Stimulated activated CD4-positive, alpha-beta T cell treated with anti-CD3 and anti-CD28 coated beads, TNF-alpha, amount 100 ng/mL, for 48 hours (primary cell): ENCODE measurements at places on chromosomes 6 and 20.

- no peak for DNase-seq
Observed at GRCh38 chr6:136016228-136017225, 165.0 kb downstream of the PDE7B start.

GRCh38 chr6:41451039-41451438 lies 95.1 kb upstream of the FOXP4 start:
- no peak for DNase-seq

- no peak for DNase-seq
Observed at GRCh38 chr6:111837641-111838500, 35.4 kb downstream of the FYN start.

GRCh38 chr6:53333439-53334408 lies 15.0 kb downstream of the ELOVL5 start:
- DNase-seq, result no peak

DNA sequence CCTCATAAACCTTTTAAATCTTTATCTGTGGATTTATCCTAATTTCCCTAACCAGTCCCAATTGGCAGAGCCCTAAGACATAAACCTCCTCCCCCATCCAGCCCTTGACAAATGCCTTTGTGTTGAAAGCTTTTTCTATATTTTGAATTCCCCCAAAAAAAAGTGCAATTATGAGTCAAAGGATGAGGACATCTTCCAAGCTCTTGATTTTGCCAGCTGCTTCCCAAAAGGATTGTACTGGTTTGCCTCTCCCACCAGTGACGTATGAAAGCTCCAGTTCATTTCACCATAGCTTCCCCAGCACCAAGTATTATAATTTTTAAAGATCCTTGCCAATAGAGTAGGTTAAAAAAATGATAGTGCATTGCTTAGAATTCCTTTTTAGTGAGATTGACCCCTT lies 38.9 kb downstream of the SIRPA start:
- no peak for DNase-seq

- DNase-seq, result no peak
Observed at GRCh38 chr6:155449450-155450239, 6.0 kb downstream of the NOX3 start.

DNA sequence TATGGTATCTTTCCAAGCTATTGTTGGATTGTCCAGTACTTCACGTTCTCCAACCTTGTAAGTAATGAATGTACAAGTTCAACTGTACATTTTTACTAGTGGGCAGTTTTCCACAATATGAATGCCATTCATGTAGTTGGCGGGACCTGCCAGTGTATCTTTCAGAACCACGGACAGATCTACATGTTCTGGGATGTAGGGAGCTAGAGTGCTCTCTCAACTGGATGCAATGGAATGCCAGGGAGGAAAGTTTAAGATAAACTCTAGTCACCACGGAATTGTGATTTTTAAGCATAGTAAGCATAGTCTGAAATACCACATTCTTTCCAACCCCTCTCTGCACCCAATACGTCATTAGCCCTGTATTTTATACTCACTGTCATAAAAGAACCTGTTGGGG lies 21.5 kb upstream of the HLA-C start:
- DNase-seq, result no peak

GRCh38 chr6:80942911-80943310 lies 809.6 kb downstream of the TENT5A start:
- no peak for DNase-seq

DNA sequence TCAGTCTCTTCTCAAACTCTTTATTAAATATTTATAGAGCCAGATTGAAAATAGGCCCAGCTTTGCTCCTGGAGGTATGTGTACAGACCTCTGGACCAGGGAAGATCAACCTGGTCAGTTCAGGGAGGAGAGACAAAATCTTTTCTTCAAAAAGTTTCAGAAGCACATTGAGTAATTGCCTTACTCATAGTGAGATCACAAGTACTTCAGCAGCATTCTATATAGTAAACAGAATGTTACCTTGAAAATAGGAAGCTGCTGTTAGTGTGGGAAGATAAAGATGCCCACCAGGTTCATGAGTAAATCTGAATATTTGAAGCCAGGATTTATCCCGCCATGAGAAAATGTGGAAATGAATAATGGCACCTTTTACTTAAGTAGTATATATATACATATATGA lies 665.9 kb upstream of the CITED2 start:
- DNase-seq, result no peak

DNA sequence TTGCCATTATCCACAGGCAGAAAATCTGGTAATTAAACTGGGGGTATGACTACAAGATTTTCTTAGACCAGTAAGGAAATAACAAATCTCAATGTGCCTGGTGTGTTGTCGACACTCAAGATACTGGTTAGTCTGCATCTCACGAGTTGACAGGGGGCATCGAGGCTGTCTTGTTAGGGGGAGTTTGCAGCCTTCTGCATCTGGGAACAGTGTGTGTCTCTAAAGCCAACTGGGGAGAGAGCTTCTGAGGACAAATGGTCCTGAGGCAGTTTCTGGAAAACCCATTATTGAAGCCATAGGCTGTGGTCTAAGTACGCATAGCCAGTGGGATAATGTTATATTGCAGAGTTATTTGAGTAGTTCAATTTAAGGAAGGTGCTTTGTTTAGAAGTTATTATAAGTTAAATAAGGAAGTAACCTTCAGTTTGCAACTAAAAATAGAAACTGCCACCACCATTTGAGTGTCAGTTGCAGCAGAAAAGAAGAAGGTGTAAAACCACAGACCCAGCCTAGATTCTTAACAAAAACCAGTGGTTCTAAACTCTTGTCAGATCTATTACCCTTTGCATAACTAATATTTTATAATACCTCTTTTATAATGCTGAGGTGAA lies 15.4 kb upstream of the MAPK13 start:
- no peak for DNase-seq

GRCh38 chr6:54053881-54054391 lies 57.3 kb upstream of the MLIP start:
- no peak for DNase-seq

GRCh38 chr20:63980317-63980805 lies 571 bp upstream of the PRPF6 start:
- DNase-seq, result no peak

DNA sequence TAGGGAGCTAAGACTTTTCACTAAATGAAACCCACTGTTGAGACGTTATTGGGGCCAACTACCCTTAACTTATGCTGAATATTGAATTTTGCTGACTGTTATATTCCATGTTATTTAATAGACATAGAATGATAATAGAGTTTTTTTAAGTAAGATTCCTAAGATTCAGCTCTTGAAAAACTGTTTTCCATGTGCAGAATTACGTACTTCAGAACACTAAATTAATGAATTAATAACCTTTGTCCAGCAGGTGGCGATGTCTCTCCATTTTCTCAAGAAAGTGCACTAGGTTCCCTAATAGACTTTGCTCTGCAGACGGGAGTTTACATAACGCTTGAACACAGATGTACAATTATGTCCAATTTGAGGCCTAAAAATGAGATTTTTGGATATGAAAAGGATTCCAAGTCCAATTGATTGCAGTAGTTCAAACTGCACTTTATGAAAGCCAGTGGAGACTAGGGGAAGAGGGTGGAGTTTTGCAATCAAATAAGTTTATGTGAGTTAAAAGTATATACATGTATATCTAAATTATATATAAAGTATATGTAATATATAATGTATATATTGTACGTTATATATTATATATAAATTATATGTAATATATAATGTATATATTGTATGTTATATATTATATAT lies 282.1 kb downstream of the UST start:
- DNase-seq, result peak; percentile 55

DNA sequence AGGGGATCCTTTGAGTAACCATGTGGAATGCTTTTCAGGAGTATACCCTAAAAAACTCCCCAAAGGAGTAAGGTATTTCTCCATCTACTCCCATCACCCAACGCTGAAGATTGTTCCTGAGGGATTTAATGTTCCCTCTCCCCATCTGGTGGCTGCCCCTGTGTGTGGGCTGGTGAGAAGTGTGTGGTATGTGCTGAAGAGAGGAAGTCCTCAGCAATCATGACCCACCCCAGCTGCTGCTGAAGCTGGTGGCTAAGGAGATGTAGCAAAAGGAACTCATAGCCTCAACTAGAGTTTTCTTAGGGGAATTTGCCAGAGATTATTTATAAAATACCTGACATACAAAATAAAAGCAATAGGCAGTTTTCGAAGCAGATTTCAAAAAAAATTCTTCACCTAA lies 114.3 kb upstream of the JAG1 start:
- no peak for DNase-seq

DNA sequence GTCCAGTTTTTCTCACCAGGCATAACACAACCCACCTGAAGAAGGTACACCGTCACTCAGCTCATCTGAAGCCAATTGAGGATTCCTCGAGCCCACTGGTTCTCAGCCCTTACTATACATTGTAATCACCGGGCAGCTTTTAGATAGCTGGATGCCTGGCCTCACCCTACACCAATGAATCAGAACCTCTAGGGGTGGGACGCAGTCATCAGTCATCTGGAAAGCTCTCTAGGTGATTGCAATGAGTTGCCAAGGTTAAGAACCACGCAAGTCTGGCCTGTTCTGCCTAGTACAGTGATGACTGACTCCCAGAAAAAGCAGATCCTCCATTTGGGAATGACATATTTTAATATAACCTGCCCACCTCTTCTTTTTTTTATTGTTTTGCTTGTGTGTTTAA lies 41.1 kb downstream of the MC3R start:
- no peak for DNase-seq

GRCh38 chr6:27280540-27281000 lies 31.5 kb downstream of the POM121L2 start:
- no peak for DNase-seq

GRCh38 chr6:138518054-138518453 lies 18.8 kb upstream of the NHSL1 start:
- DNase-seq, result no peak

DNA sequence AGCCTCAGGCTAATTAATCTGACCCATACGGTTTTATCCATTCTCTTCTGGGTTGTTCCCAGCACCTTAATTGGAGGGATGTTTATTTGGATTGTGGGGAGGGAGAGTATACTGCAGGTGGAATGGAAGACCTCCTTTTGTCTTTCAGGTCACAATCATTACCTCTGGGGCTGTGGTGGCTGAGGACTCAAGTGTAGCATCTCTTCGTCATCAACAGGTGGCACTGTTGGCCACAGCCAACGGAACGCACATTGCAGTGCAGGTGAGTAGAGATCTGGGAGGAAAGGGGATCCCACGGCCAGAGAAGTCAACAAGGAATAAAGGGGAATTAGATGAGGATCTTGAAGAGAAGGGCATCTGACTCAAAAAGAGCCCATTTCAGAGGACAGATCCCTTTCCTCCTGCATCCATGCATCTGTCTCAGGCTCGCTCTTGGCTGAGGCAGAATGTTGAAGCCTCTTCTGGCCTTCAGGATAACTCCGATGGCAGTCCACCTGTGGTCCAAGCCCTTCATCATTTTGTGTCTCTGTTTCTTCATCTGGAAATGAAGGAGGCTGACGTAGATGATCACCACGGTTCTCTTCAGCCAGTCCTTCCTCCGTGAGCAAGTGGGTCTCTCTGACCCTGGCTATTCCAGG lies 3.2 kb upstream of the DEF6 start:
- no peak for DNase-seq

DNA sequence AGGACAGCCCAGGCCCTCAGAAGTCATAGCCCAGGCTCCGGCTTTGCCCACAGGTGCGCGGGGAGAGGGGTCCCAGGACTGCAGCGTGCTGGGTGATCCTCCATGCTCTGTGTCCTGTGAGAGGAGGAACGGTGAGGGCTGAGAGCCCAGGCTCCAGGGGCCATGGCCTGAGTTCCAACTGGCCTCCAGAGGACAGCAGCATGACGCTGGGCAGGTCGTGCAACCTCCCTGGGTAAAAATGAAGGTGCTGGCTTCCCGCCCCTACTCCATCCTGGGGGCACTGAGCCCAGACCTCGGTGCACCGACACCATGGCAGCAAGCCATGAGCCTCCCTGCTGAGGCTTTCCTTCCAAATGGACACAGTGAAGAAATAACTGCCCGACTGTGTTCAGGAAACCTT lies 305.4 kb downstream of the TAF4 start:
- no peak for DNase-seq

- DNase-seq, result no peak
Observed at GRCh38 chr20:24812373-24812772, 136.7 kb upstream of the CST7 start.

GRCh38 chr6:65633501-65633900 lies 73.5 kb downstream of the EYS start:
- no peak for DNase-seq

- DNase-seq, result no peak
Observed at GRCh38 chr6:23447731-23448130, 678.3 kb upstream of the NRSN1 start.

GRCh38 chr6:151493804-151494234 lies at the start of gene CCDC170:
Gene CCDC170 (plus strand): TSS chr6:151494017. CDS start chr6:151494129, 112 bp downstream.
- no peak for DNase-seq

GRCh38 chr20:37205794-37206193 lies 26.4 kb upstream of the MROH8 start:
- no peak for DNase-seq

DNA sequence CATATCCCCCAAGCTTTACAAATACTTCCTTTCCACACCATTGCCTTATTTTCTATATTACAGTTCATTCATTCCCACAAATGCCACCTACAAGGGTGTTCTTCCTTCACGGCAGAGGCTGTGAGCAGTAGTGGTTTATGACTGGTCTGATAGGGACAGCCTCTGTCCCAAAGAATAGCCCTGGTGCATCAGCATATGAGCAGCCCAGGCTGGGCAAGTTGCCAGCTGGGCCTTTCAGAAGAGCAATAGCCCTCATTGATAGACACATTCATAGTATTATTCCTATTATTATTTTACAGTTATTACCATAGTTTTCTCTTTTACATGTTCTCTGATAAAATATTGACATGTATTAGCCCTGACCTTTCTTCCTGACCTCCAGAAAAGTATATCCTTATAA lies 149.9 kb downstream of the MMS22L start:
- DNase-seq, result no peak

DNA sequence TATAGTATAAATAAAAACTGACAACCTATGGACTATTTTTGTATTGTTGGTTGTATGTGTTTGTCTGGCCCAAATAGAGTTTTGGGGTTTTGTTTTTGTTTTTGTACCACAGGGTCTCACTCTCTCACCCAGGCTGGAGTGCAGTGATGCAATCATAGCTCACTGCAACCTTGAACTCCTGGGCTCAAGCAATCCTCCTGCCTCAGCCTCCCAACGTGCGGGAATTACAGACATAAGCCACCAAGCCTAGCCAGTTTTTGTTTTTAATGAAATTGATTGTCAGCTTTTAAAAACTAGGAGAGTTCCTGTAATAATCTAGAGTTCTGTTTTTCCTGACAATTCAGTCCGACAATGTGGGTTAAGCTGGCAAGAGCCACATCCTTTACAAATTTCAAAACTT lies 98.7 kb downstream of the ZMYND8 start:
- DNase-seq, result no peak

GRCh38 chr6:44020664-44021425 lies 106.4 kb downstream of the MRPL14 start:
- no peak for DNase-seq

DNA sequence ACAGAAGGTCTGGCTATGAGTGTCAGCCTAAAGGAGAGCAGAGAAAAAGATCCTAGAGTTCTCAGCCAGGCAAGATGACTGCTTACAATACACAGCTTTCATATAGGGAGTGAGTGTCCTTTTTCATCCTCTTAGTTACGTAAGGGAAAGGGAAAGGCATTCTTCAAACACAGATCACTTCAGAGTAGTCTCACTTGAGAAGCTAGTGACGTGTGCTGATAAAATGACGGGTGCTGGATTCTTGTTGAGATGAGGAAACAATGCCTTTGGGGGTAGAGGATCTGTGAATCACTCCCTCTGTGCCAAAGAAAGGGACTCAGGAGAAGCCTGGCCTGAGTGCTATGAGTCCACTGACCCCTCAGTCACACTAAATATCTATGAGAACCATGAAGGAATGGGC lies 117.3 kb downstream of the QRSL1 start:
- DNase-seq, result no peak
